ENCODE measurements at places on chromosomes 11 and 22.
A peak's percentile ranks its signal among the peaks of the same experiment; 100 is the strongest.

- peak; percentile 94 for DNase-seq
These were observed 89.2 kb upstream of the CRTAM start for GRCh38 chr11:122749005-122749687.

- peak; percentile 46 for DNase-seq
These were observed 59.0 kb downstream of the MYH9 start for GRCh38 chr22:36328635-36329253.

DNA sequence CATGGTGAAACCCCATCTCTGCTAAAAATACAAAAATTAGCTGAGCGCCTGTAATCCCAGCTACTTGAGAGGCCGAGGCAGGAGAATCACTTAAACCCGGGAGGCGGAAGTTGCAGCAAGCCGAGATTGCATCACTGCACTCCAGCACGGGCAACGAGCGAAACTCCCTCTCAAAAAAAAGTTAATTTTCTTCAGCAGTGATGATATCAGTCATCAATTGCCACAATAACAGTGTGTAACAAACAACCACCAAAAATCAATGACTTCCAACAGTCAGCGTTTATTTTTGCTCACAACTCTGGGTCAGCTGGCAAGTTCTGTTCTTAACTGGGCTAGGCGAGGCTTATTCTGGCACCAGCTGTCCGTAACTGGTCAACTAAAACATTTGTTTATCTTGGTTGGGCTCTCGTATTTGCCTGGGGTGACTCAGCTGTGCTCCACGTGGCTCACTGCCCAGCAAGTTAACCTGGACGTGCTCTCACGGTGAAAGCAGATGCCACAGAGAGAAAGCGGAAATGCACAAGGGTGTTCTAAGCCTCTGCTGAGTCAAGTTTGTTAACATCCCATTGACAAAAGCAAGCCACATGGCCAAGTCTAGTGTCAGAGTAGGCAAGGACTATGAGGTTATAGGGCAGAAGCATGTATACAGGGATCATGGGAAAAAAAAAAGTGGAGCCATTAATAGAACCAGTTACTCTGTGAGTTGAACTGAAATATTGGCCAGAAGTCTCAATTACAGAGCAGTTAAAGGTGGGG is 52.1 kb downstream of the LHFPL7 start:
- DNase-seq, result peak; percentile 93

DNA sequence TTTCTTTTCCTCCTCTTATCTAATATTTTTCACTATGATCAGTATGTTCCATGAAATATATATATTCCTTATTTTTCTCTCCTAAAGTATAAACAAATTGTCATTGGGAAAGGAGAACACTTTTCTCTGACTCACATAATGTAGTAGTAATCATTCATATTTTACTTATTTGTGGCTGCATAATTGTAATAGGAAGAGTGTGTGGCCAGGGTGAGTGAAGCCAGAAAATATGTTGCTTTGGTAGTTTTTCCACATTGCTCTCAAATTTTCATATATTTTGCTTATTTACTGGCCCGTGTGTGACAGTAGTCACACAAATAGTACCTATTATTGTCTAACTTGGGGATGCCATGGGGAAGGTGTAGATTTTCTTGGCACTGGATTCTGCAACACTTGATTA is 172.1 kb downstream of the DYNC2H1 start:
- DNase-seq, result no peak

- no peak for DNase-seq
These were observed 1436.3 kb downstream of the TBC1D22A start for GRCh38 chr22:48198489-48199459.

GRCh38 chr11:116579031-116579653 is 193.6 kb downstream of the BUD13 start:
- DNase-seq, result no peak

DNA sequence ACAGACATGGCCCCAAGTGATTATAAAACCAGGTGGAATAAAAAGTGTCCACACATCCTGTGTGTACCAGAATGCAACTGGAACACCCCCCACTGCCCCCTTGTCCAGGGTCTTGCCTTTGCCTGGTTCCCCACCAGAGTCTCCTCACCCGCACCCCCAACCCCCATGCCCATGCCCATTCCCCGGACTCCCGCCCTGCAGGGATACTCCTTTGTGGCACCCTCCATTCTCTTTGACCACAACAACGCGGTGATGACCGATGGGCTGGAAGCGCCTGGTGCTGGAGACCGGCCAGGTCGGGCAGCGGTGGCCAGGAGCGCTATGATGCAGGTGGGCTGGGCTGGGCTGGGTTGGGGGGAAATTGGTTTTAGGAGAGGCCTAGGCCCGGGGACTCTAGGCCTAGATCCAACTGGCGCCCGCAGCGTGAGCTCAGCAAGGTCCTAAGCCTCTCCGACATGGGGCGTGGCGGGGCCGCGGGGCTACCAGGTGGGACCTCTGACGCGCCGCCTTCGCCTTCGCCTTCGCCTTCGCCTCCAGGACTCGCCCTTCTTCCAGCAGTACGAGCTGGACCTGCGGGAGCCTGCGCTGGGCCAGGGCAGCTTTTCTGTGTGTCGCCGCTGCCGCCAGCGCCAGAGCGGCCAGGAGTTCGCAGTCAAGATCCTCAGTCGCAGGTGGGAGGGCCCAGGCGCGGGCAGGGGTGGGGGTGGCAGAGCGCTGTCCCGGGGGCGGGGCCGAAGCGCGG is 9.1 kb downstream of the RPS6KA4 start:
- DNase-seq, result no peak

DNA sequence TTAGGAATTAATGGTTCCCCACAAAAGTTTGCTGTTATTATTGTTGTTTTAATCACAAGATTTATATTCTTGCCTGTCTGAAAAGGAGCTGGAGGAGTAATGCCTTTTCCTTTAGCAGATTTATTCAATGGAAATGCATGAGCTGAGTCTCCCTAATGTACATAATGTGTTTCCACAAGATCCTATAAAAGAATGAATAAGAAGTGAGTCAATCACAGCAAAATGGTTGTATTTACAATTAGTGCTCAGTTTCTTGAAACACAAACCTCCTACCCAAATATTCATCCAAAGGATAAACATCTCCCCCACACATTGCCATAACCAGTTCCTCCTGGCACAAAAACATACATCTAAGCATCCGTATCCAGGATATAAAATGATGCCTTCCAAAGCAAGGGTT is 33.3 kb downstream of the ME3 start:
- no peak for DNase-seq

DNA sequence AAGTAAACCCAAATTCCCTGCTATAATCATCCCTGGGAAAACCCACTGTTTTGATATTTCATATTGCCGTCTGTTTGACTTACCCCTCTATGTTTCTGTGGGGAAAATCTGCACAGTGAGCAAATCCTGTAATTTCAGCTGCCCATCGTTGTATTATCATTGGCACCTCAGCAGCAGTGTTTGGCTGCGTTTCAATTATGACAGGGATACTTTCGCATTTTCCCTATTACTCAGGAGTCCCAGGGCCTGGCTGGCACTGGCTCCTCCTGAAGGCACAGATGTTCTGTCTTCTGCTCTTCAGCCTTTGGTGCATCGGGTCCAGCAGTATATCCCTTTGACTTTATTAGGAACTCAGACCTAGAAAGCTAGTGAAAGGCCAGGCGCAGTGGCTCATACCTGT is 12.2 kb upstream of the MMP12 start:
- peak; percentile 83 for DNase-seq

DNA sequence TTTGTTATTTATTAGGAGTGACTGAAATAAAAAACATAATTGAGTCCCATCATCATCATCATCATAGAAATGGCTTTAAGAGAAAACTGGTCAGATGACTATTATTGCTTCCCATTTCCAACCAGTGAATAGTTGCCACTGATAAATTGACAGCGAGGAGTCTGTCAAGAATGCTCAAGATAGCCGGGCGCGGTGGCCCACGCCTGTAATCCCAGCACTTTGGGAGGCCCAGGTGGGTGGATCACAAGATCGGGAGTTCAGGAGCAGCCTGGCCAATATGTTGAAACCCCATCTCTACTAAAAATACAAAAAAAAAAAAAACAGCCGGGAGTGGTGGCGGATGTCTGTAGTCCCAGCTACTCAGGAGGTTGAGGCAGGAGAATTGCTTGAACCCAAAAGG is 1.9 kb downstream of the WBP2NL start:
- no peak for DNase-seq

- no peak for DNase-seq
These were observed 521.3 kb upstream of the CHORDC1 start for GRCh38 chr11:90744169-90744568.

DNA sequence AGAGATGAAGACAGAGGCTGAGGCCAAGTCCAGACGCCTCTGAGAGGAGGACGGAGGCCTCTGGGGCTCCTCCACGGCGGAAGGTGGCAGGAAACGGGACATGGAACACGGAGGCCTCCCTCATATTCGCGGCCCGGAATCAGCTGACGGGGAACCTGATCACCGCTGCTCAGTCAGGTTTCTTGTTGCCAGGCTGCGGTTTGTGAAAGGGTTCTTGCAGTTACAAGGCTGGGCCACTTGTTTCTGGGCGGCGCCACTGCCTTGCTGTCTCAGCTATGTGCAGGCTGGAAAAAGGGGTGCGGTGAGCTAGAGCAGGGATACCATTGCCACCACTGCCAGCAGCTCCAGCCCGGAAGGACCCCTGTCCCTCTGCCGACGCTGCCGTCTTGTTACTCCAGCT is 10.0 kb upstream of the MMP1 start:
- no peak for DNase-seq

DNA sequence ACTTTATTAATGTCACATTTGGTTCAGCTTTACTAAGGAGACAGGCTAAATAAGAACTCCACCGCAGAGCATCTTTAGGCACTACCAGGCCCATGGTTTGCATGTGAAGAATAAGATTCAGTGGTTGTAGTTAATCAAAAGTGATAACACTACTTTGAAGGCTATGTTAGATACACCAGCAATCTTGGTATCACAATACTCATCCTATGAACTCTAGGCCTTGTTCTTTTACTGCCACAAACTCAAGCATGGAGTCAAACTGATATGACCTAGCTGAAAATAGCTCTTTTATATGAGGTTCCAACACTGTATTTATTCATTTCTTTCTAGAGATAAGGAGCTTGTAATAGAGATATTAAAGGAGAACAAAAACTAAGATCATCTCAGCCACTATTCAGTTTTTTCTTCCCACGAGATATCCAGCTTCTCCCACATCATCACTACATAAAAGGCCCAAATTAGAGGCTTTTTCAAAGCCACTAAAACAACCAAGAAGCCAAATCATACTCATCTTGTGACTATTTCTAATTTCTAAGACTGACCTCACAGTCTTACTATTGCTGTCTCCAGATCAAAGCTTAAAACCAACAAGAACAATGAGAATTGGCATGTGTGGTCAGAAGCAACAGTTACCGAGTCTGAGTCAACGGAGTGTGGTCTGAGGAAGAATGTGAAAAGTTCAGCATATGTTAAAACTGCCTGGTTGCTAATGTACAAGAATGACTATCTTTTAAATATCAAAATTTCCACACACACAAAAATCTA is 25.1 kb upstream of the GUCY1A2 start:
- no peak for DNase-seq

DNA sequence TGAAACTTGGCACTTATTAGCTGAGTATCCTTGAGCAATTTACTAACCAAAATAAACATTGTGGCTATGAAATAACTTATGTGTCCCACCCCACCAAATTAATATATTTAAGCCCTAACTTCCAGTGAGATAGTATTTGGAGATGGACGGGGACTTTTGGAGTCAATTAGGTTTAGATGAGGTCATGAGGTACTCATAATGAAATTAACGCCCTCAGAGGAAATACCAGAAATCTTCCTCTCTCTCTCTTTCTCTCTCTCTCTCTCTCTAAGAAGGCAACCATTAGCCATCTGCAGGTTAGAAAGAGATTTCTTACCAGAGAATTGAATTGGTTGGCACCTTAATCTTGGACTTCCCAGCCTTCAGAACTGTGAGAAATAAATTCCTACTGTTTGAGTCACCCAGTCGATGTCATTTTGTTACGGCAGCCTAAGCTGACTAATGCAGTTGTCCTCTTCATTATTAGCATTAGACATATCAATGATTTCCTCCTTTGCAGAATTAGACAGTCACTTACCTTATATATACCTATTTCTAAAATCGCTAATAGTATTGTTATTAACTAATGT is 1284.0 kb downstream of the FAM181B start:
- DNase-seq, result no peak

DNA sequence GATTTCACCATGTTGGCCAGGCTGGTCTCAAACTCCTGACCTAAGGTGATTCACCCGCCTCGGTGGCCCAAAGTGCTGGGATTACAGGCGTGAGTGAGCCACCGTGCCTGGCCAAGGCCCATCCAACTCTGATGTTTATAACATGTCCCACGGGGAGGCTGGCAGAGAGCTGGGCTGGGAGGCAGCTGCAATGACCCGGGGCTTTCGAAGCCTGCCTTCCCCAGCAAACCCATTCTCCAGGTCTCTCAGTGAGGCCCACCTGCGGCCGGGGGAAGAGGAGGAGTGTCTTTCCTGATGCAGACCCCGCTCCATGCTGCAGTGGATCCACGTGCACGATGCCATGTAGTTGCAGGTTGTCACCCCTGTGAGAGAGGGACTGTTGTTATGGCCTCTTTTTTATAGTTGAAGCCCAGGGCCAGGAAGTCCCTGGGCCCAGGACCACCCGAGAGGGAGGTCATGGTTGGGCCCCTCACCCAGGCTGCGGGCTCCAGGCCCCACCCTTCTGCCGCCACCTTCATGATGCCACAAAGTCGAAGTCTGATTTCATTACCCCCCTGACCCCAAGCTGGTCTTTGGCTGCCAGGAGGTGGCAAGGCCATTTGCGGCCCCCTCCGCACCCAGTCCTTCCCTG is 38.3 kb downstream of the KCNJ4 start:
- no peak for DNase-seq

GRCh38 chr11:121300972-121301699 is 8.6 kb downstream of the SC5D start:
- no peak for DNase-seq
